ENCODE measurements at places on chromosomes 6 and 20.

- no peak for DNase-seq
Measured at GRCh38 chr6:111540681-111541025, 57.6 kb upstream of the REV3L start.

DNA sequence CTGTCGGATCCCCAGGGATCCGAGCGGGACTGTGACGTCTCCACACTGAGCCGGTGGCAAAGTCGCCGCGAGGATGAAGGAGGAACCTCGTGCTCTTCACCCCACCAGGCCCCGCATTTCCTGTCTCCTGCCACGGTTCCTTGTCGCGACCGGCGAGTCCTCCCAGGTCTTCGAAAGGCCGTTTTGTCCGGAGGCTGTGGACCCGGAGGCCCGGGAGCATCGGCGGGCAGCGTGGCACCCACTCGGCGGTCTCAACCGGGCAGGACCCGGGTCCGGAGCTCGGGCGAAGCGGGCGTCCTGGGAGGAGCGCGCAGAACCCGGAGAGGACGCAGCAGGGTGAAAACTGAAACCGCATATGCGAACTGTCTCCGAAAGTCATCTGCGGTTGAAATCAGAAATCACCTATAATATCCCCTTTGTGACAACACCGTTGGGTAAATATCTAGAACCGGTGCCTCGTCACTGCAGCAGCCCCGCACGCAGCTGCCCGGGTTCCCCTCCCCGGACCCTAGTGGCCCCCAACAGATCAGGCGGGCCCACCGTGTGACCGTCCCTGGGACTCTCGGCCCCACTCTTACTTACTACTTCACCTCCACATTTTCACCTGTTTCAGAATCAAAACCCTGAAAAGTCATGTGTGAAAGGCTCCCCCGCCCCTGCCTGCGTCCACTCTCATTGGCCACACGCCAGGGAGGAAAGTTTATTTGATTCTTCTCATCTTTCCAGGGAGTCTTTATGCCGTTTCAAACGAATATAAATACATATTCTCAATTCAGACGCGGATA, 3.1 kb upstream of the ULBP2 start:
- DNase-seq: peak; percentile 47

DNA sequence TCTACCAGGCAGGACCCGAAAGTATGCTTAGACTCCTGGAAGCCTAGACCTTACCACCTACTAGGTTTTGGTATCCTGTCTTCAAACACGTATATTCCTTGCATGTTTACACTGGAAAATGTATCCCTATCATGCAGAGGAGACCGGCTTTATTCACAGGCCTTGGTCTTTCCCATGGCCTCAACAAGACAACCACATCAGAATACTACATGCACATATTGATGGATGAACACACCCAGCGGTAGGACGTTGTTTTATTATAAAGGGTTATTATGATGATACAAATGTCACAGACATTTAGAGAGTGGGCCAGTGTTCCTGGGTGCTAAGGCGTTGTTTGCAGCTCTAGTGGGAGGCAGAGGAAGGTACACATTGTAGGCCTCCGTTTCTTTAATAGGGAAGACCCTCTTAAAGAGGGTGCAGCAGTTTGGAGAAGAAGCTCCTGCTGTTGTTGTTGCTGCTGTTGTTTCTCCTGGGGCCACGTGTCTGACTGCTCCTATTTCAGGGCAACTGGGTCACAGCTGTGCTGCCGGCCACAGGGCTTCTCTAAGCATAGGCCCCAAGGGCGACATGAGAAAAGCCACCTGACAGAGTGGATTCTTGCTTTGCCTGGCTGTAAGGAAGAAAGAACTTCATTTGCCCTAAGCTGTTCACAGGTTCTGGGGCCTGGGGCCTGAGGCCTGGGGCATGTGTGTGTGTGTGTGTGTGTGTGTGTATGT, 98.3 kb upstream of the SASH1 start:
- no peak for DNase-seq

DNA sequence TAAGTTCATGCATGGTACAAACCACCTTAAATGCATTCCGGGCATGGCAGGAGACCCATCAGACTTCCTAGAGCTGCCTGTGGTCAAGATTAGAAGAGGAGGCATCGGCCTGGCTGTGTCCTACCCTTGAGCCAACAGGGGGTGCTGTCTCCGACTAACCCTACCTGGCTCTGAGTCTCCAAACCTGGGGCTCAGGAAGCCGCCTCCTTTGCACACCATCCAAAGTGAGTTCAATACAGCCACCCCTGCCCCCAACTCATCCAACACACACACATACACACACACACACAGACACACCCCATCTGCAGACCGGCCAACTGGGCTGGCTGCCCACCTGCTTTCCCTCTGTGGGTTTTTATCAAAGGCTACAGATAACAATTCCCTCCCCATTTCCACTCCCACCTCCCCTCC, 77.0 kb downstream of the JPH2 start:
- no peak for DNase-seq

DNA sequence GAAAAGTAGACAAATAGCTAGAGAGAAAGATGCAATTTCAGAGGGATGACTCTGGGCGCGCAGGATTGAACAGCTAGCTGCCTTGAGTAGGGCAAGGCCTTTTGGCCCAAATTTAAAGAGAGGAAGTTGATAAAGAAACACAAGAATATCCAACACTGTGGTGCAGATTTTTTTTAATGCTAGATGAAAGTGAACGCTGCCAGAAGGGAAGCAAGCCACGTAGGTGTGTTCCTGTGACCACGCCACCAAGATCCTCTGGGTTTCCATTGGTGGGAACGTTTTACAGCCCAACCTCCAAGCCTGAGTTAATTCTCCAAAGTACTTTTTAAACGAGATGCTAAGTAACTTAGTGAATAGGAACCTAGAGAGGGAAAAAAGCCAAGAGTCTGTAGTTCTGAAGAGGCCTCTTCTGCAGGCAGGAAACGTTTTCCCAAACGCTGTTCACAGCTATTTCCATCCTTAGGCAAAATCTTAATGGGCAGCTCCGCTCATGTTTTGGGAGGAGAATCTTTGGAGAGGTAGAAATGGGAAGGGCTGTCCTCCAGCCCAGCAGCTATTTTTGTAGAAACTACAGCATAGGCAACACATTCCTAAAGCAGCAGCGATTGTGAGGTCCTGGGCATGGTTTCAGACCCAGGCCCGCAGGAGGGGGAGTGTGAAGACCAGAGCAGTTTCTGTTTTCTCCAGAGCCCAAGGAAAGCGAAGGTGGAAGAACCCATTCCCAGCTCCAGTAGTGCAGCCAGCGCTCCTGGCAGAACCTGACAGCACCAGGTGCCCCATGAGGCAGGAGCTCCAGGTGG, 8.2 kb downstream of the LY86 start:
- no peak for DNase-seq

- no peak for DNase-seq
Measured at GRCh38 chr6:121436960-121437850, 1.8 kb downstream of the GJA1 start.

DNA sequence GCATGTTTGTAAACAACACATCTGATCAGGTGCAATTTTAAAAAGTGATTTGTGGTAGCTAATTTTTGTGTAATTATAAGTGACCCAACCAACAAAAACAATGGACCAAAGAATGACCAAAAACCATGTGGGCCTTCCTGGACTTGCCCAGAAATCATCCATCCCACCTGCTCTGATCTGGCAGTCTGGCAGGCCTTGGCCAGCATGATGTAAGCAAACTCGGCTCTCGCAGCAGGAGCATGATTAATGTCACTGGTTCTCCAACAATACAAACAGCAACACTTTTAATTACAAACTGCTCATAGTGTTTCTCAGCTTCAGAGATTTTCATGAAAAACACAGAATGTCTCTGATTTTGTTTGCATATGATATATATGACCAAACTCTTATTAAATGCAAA, 16.1 kb downstream of the TP53INP2 start:
- DNase-seq: no peak

DNA sequence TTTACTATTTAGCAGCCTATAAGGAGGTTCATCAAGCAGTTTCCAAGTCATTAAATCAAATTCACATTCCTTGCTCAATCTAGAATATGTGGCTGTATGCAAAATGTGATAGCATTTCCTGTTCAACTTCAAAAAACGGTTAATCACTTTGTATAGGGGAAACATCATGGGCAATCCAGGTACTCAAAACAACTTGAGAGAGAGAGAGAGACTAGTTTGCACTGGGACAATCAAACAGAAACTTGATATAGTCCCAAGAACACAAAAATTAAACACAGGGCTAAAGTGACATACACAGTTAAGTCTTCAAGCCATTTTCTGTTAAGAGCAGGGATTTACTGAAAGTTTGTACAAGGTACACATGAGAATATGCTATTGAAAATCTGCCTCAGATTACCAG, 7.4 kb downstream of the CPNE1 start:
- no peak for DNase-seq

DNA sequence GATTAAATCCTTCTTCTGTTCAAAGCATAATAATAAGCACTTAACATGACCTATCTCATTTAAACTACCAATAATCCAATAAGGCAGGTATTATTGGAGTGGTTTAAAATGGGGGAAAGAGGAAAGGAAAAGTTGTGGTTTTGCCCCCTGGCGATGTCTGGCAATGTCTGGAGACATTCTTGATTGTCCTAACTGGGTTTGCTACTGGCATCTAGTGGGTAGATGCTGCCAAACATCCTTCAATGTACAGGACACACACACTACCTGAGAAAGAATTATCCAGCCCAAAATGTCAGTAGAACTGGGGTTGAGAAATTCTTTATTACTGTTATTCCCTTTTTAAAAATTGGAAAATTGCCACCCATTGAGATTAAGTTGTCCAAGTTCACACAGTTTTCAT, 25.2 kb upstream of the SRSF6 start:
- DNase-seq: no peak

DNA sequence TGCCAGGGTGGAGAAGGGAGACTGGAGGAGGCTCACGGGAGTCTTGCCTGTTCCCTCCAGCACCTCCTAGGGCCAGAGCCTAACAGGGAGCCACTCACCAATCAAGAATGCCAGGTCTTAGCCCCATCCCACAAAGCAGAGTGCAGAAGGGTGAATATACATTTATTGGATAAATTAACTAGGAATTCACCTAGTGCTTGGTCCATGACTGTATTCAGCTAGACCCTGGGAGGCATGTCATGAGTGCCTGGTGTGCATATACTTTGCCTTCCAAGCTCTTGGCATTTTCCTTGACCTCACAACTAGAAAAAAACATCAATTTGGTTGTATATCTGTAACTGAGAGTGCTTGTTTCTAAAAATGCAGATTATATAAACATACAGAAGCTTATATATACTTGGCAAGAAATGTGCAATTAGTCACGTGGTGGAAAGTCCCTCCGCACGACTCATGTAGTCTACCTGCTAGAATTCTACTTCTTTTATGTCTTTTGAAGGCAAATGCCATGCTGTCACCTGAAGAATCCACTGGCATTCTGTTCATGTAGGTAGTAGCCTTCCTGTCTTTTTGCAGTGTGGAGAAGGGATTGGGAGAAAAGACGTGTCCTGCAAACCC, 991.0 kb downstream of the KIF16B start:
- no peak for DNase-seq

DNA sequence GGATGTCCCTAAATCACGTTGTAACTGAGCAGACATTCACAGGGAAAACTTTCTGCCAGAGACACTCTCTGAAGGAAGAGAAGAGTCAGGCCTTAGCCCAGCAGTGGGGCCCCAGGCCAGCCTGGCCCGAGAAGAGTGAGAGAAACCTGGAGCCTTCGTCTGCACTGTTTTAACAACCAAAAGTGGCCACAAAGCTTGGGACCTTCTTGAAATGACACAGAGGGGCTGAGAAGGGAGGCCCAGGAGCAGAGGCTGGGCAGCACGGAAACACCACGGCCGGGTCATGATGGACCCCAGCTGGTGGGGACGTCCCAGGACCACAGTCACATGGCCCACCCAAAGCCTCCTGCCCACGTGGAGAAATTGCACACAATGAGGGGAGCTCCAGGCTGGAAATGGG, 126.8 kb upstream of the THBS2 start:
- no peak for DNase-seq

GRCh38 chr20:61125546-61126180, 126.4 kb upstream of the CDH4 start:
- no peak for DNase-seq

Data from activated gamma-delta T cell (primary cell).